ENCODE measurements at places on chromosomes 7 and 10.
A peak's percentile ranks its signal among the peaks of the same experiment; 100 is the strongest.

DNA sequence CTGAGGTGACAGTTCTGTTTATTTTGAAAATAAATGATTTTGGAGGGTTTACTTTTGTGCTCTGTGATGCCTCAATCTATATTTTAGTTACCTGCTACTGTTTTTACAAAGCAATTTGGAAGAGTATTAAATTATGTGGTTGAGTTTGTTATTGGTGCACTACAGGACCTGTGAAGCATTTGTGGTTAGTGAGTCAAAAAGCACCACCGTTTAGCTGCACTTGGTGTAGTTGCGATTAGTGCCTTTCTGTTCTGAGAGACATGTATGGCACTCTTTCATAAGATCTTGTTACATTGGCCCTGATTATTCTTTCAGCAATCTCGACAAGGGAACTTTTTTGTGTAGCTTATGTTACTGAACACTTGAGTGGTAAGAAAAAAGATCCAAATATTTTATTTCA, 132.2 kb downstream of the BBS9 start:
- DNase-seq, result no peak

GRCh38 chr10:49404321-49404878, 8.5 kb upstream of the DRGX start:
- no peak for DNase-seq

- no peak for DNase-seq
These were observed 404.6 kb downstream of the LRMDA start for GRCh38 chr10:75836064-75836463.

DNA sequence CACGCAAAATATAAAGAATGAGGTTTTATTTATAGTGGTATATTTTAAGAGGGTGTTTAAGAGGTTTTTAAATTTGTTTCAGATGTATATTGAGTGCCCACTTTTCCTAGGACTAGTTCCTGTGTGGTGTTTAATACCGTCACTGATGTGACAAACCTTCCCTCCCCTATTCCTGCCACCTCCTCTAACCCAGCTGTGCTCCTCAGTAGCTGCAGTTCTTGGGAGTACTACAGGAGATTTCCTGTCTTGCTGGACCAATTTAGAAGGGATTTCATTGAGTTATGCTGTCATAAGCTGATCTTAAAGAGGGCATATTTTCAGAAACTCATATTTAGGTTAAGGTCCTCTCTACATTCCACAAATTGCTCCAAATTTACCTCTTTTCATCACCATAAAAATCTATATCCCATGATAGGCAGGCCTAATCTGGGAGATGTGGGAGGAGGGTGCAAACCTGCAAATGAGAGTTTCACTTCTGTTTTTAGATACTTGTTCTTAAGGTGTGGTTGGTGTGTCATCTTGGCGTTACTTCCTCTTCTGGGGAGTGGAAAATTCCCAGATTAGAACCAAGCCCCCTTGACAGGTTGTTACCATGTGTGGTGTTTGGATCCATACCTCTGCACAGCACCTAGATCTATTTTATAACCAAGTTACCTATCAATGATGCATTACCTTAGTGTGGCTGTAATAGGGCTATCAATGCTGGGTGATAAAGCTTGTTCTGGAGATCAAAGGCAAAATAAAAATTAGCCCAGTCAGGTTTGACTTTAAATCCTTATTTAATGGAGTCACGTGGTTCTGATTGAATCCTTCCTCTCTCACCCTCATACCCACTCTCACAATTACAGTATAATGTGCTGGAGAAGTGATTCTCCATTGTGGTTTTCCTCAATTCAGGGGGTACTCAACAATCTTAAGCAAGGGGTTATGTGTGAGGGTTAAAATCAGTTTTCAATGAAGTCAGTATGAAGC, 141.1 kb downstream of the CDK14 start:
- peak; percentile 67 for DNase-seq

DNA sequence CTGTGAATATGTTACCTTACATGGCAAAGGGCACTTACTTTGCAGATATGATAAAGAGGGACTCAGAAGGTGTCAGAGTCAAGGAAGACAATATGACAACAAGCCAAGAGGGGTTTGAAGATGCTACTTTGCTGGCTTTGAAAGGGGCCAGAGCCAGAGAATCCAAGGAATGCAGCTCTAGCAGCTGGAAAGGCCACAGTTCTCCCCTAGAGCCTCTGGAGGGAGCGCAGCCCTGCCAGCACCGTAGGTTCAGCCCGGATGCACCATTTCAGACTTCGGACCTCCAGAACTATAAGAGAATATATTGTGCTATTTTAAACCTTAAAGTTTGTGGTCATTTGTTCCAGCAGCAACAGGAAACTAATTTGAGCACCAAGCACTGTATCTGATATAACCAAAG, 32.9 kb upstream of the WDR11 start:
- no peak for DNase-seq

DNA sequence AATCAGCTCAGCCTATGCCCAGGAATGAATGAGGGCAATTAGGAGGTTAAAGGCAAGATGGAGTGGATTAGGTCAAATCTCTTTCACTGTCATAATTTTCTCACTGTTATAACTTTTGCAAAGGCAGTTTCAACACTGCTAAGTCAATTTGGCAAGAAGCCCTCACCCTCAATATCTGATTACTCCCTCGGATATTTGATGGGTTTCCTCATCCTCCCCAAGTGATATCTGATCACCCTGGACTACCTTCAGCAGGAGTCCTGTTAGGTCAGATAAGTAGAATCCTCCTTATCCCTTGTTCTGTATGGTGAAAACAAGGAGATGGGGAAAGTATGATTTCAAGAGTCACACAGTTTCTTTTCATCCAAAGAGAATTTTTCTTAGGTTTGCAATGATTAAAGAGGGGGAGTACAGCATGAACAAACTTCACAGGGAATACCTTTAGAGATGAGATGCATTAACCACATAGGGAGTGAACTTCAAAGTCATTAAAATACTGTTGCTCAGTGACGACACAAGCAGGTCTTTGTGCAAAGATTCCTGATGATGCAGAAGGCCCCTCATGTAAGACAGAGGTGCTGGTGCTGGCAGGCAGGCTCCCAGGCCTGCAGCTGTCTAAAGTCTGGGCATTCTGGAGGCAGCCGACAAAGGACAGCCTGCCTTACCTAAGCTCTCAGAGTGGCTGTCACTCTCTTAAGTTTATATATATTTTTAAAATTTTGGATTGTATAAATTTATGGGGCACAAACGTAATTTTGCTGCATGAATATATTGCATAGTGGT, 75.4 kb upstream of the POM121L12 start:
- DNase-seq, result no peak

DNA sequence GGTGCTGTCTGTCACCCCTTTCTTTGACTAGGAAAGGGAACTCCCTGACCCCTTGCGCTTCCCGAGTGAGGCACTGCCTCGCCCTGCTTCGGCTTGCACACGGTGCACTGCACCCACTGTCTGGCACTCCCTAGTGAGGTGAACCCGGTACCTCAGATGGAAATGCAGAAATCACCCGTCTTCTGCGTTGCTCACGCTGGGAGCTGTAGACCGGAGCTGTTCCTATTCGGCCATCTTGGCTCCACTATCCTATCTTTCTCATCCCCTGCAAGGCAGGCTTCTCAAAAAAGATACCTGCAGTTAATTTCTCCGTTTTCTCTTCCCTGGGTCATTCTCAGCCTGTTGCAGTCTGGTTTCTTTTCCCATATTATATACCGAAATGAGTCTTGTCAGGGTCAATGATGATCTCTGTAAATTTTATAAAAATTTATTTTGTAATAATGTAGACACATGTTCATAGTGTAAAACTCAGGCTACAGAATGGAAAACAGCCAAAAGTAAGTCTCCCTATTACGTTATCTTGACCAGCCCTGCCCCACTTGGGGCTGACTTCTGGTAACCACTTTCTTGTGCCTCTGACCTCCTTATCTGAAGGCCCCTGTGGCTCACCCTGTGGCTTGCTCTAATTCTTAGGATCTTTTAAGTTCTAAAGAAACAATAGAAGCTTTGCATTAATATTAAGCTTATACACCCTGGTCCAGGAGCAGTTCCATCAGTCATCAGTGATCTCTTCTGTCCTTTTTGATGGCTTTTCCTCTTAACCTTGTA, 20.7 kb downstream of the BLVRA start:
- DNase-seq, result no peak

GRCh38 chr7:130154131-130154500, 51.1 kb downstream of the TMEM209 start:
- no peak for DNase-seq

DNA sequence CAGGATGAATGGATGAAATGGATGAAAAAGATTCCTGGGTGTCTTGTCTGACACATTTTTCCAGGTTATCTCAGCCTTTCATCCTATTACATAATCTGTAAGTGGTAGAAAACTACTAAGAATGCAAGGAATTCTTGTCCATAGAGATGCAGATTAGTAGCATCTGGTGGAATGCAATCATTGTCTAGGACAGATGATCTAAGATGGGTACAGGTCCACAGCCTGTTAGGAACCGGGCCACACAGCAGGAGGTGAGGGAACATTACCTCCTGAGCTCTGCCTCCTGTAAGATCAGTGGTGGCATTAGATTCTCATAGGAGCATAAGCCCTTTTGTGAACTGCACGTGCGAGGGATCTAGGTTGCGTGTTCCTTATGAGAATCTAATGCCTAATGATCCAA, 225.0 kb downstream of the CALN1 start:
- no peak for DNase-seq

GRCh38 chr7:8210845-8211724, 50.9 kb downstream of the ICA1 start:
- no peak for DNase-seq

DNA sequence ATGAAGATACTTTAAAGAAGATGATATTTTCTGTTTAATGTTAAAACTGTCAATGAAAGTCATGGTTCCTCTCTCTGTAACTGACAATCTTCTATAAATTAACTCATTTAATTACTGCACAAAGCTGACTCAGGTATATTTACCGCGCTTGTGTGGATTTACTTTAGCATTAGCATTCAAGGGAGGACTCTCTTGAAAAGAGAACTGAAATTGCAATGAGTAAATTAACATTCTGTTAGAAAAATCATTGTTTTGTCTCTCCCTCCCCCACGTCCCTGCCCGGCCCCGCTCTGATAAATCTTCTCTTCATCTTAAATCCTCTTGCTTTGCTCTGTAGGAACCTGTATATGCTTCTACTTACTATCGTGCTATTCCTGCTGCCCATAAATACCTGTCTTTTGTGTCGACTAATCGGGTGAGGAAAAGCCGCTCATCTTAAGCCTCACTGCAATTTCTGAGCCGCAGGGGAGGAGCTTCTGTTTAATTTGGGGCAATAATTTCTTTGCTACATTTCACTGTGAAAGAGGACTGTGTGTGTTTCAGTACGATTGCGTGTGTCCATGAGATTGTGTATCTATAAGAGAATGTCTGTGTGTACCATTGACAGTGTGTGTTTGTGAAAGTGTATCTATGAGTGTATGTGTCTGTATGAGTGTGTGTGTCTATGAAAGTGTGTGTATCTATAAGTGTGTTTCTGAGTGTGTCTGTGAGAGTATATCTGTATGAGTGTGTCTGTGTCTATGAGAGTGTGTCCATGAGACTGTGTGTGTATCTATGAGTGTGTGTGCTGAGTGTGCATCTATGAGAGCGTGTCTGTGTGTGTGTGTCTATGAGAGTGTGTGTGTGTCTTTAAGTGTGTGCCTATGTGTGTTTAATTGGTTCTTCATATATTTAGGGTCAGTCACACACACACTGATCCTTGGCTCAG, 46.5 kb upstream of the LYZL2 start:
- DNase-seq, result no peak

DNA sequence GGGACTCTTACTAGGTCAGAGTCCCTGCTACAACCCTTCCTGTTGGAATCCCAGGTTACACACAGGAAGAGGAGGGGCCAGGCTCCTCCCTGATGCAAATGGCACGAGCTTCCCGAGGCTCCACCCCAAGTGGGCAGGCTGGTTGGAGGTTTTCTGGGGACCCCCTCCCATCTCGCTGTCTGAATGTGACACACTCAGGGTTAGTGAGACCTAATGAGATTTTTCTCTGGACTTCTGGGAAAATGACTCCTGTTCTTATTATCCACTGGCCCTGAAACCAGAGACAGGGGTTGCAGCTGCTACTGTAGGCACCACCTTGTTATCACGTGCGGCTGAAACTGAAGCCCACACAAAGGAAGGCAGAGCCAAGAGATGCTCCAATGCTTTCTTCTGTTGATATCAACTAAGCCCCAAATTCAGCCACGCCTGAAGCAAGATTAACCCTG, 103.3 kb downstream of the FAM107B start:
- DNase-seq, result no peak

DNA sequence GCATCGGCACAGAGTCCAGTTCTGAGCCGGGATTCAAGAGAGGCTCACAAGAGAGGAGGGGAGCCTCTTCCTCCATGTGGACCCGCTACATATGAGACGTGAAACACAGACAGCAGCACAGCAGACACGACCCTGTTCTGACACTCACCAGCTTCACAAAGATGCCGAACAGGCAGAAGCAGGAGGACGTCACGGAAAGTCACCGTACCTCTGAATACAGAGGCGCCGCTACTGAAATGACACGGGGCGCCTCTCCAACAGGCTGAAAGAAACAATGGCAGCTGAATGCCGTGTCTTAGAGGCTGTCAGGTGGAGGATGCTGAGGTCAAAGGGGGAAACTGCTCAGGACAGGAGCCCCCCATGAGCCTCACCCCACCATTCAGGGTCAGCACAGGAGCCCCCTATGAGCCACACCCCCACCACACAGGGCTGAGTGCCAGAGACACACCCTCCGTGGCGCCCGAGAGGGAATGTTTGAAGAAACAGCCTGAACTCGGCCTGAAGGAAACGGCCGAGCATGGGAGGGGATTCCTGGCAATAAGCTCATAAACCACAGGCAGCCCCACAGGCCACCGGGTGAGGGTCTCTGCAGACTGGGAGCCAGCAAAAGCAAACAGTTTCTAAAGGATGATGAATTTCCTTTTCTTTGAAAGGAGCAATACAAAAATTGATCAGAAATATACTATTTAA, 510.3 kb downstream of the PTPRN2 start:
- no peak for DNase-seq

- DNase-seq, result peak; percentile 99
These were observed at the start of gene VSIR for GRCh38 chr10:71773221-71773971. VSIR (minus strand) TSS chr10:71773520; CDS start chr10:71773439, 81 bp downstream.

- no peak for DNase-seq
These were observed 36.7 kb upstream of the LRRC4 start for GRCh38 chr7:128067983-128068382.

DNA sequence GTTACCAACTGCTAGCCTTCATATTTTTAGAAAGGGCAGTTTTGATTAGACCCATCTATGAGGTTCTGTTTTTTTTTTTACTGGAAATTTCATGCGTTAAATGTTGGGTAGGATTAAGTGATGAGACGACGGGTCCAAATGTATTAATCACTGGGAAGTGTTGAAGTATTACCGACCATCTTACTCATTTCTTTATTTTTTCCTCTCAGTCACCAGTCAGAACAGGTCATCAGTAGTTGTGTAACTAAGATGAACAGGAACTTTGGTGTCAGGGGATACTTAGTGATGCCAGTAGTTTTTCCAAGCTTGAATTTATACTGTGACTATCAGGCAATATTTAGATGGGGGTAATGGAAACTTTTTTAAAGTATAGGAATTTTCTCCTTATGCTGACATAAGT, 14.2 kb downstream of the TFAM start:
- no peak for DNase-seq

Measured in memory B cell (primary cell).